H54 (cell line): ENCODE measurements at places on chromosomes 5 and 9.

DNA sequence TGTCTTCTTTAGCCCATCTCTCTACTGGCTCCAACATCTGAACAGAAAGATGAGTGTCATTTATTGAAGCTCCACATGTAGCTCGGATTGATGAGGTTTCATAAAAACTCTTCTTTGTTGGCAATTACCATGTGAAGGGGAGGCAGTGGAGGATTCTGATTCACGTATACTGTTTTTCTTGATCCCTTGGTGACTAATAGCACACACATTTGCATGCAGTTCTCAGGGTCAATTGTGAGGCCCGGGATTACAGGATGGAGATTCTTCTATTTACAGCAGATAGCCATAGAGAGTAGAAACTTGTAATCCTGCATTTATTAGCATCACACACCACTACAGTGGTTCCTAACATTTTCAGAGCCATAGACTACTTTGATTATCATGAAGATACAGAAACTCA, 133.2 kb upstream of the MARCHF11 start:
- no peak for DNase-seq

DNA sequence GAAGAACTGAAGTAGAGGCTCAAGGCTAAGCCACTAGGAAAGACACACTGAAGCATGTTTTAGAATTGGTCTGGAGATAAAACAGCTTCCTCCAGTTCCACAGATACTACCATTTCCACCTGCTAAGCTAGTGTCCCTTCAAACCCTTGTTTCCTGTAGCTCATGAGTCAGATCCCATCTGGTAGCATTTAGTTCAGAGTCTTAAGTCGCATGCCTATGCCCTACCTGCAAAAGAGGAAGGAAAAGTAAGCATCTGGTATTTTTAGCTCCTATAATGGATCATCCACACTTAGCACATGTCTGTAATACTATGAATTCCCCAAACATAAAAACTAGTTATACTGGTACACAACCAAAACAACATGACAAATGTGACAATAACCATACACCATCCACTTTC, 92.1 kb downstream of the CDKN2A start:
- no peak for DNase-seq

GRCh38 chr5:131164191-131165118, 601 bp downstream of the HINT1 start:
- DNase-seq, result peak; percentile 48

DNA sequence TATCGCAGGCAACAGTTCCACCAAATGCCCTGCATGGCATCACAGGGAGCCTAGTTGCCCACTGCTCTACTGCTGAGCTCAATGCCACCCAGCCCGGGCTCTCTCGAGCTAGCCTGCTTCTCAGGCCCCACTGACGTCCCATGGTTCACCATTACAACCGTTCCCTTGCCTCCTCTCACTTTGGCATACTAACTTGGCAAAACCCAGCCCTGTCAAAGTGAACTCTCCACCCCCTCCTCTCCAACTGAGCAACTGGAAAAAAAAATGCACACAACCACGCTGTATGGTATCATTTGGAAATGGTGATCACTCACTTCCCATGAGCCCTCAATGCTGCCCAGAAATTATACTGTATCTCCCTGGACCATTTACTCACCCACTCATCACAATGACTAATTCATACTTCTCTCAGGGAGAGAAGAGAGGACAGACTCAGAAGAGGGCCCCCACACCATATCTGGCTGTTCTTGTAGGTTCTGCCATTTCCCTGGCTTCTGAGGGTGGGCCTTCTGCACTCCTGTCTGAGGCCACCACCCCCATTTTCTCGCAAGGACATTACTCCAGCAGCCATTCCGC, 51.4 kb upstream of the RARS1 start:
- DNase-seq, result no peak

DNA sequence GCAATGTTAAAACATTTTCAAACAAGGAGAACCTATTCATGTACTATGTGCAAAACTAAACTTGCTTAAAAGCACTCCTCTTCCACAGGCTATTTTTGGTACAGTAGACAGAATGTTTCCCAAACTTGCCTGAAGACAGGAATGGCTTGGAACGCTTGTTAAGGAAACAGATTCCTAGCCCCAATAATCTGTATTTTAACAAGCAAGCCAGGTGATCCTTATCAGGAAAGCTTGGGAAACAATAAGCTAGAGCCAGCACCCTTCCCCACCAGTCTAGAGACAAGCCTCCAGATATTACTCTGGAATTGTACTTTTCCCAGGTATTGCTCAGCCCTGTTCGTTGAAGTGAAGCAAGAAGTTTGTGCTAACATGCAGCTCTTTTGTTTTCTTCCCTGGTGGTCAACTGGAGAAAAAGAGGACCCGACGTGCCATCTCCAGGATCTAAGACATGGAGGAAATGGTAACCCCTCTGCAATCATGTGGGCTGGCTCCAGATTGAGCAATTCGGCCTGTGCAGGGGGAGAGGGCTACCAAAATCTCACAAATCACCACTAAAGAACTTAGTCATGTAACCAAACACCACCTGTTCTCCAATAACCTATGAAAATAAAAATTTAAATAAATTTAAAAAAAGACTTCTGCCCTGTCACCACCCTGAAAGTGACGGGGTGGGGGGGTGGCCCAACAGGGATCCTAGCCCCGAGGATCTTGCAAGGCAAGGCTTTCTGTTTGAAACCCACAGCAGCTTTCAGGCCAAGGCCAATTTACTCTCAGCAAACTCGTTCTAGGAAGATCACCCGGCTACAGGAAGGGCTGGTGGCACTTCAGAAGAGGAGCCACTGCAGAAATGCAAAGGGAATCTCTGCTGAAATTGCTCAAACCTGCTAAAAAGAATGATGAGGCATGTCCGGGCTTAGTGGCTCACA, 48.6 kb downstream of the SHB start:
- no peak for DNase-seq

GRCh38 chr9:86741311-86742208, 205.7 kb downstream of the GAS1 start:
- DNase-seq, result peak; percentile 70

DNA sequence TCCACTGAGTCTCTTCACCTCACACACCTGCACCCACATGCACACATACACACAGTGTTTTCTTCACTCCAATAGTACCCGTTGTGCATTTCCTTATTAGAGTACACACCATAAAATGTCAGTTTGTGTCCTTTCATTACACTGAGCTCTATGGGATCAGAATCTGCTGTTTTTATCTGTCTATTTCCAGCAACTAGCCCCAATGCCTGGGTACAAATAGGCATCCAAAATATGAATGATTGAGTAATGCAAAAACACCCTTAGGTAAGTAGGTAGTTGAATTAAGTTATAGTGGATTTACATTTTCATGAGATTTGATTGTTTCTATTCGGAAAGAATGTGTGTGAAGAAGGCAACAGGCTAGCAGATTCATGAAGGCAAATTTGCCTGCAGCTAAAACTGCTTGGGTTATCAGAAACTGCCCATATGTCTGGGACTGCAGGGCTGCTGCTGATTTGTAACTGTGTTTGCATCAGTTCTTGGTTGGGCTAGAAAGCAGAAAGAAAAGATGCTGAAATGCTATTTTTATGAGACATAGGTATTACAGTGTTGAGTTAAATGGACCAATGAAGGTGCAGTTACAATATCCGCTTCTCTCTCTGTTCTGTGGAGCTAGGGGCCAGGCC, 26.9 kb downstream of the PPP3R2 start:
- DNase-seq, result no peak

DNA sequence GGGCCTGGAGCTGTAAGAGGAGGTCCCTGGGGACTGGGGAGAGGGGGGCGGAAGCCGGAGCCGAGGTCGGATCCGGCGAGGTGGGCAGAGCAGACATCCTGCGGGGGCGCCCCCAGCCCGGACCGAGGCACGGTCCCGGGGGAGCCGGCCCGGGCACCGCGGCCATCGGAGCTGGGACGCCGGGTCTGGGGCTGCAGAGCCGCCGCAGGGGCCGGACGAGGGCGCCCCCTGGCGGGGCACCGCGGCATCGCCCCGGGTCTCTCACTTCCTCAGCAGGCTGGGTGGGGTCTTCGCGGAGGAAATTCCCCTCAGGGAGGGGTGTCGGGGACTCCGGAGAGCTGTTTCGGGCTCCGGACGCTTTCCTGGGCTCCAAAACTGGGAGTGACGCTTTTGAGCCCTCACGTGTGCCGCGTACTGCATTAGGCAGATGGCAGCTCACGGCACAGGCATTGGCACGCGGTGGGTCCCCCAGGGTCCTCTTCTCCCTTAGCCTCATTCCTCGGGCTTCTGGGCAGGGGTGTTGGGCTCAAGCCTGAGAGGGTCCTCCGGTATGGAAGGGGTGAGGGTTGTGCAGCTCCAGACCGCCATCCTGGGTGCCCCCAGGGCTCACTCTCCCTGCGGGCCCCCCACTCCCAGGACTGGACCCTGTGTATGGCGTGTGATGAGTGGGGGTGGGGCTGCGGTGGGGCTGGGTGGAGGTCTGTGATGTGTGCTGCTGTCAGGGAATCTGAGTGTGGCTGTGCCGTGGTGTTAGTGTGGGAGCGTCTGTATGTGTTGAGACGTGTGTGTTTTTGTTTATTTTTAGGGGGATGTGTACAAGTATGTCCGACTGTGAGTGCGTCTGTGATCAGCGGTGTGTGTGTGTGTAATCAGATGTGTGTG, 29.6 kb downstream of the LHX2 start:
- peak; percentile 91 for DNase-seq

GRCh38 chr5:133338504-133339355, 273.6 kb downstream of the FSTL4 start:
- no peak for DNase-seq

GRCh38 chr5:142837081-142837725, 67.0 kb downstream of the ARHGAP26 start:
- DNase-seq, result no peak

- peak; percentile 48 for DNase-seq
Observed at GRCh38 chr5:122846051-122846550, 688 bp downstream of the SNX24 start.

DNA sequence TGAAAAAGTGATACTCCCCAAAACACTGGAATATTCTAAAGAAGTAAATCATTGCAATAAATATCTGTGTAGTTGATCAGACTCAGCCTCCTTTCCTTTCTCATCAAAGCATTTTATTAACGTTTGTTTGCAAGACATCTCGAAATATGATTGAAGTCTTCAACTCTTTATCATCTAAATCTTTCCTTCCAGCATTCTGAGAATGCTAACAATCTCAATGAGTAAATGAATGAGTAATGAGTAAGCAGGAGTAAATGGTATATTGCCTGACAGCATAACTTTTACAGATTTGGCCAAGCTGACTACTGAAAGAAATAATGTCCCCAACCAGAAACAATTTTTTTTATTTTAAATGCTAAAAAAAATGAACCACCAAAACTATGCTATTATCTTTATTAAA, 157.1 kb downstream of the SLCO4C1 start:
- no peak for DNase-seq

DNA sequence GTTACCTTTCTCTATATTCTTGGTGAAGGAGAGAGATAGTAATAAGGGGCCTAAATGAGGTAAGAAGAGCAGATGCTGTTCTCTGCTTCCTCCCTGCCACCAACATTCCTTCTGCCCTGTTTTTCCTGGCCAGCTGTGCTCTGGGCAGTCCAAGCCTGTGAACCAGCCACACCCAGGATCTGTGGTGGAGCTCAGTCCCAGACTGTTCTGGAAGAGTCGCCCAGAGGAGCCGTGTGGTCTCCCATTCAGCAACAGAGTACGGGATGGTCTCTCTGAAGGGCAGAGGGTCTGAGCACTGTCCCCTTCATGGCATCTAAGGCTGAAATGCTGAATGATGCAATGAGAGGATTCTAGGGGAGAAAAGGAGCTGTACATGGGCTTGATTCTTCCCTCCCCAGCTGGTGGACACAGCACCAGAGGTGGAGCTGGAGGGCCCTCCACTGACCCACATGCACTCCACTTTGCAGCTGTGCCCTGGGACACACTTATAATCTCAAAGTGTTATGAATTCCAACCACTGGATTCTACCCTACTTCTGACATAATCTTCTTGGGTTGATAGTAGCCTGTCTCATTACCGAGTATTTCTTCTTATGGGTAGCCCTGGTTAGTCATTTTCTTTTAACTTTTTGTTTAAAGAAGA, 70.8 kb upstream of the RPS23 start:
- no peak for DNase-seq

DNA sequence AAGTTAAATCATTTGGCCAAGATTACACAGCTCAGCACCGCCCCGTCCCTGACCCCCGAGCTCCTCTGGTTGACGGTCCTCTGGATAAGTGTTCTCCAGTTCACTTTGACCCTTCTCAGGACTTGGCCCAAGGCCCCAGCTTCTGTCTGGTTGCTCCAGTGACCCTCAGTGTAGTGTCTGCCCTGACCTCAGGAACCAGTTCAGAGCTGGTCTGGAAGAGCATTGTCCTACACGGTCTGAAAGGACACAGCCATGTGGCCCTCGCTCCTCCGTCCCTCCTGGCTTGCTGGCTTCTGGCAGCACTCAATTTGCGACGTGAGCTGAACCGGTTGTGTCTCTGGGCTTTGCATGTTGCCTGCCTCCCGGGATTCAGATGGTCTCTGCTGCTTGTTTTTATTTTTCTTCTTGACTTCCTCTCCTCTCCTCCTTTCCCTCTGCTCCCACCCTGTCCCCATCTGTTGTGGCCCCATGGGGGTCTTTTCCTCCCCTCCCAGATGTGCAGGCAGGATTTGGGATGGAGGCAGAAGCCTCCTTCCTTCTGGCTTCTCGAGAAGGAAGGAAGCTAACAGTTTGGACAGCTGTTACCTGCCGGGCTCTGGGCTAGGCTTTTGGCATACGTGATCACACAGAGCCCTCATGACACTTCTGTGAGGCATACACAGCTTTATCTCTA, 72.0 kb downstream of the PPARGC1B start:
- no peak for DNase-seq

GRCh38 chr5:89566340-89566739, 683.4 kb upstream of the MEF2C start:
- no peak for DNase-seq

DNA sequence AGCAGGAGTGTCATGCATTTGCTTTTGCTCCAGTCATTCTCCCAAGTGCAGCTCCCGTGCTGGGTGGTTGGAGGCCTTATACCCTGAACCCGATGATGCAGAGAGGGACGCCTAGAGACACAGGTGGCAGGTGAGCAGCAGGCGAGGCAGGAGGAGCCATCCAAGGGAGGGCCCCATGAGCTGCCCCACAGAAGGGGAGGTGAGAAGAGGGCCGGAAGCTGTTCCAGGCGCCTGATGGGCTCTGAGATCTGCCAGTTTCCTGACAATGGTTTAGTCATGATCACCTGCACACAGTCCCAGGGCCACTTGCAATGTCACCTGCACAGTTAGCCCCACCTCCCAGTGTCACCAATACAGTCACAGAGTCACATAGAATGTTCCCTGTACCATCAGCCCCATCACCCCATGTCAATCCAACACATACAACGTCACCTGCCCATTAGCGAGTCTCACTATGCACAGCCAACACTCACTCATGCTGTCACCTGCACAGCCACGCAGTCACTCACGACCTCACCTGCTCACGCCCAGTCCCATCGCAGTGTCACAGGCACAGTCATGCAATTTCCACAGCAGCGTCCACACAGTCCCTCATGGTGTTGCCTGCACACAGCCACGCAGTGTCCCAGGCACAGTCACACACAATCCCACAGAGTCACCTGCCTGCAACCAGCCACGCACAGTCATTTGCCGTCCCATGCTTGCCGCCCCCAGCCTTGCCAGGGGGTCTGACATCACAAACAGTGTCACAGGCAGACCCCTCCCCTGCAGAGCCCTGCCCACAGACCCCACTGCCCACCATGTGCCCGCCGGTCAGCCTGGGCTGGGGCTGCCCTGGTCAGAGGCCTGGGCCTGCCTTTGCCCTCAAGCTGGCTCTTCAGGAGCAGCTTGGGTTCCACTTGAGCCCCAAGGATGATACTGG, 113.4 kb downstream of the LHX2 start:
- DNase-seq, result no peak
